ENCODE measurements at places on chromosomes 5 and 9.

DNA sequence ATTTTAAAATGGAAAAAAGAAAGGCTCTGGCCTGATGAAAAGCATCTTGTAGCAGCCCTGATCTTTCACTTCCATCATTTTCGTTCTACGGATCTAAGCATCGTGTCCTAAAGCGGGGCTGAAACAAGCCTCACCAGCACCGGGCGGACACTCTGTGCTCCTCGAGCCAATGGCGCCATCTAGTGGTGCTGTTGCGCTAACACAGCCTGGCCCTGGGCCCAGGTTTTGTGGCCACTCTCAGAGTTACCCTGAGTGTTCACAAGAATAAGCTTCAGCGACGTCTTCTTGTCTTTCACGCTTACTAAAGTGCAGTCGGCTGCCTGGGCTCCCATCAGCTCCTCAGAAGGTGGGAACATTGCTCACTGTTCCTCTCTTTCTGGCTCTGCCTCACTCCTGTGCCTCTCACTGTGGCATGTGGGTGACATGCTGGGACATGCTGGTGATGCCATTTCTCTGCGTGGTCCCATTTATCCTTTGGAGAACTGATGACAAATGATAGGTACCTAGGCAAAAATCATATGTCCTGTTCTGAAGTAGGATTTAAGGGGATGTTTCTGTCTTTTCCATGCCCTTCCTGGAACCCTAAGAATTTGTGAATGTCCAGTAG lies 32.7 kb downstream of the DMRT3 start:
- DNase-seq = peak; percentile 65

- DNase-seq = peak; percentile 33
These were observed 213.4 kb downstream of the ATPSCKMT start for GRCh38 chr5:10036136-10036815.

DNA sequence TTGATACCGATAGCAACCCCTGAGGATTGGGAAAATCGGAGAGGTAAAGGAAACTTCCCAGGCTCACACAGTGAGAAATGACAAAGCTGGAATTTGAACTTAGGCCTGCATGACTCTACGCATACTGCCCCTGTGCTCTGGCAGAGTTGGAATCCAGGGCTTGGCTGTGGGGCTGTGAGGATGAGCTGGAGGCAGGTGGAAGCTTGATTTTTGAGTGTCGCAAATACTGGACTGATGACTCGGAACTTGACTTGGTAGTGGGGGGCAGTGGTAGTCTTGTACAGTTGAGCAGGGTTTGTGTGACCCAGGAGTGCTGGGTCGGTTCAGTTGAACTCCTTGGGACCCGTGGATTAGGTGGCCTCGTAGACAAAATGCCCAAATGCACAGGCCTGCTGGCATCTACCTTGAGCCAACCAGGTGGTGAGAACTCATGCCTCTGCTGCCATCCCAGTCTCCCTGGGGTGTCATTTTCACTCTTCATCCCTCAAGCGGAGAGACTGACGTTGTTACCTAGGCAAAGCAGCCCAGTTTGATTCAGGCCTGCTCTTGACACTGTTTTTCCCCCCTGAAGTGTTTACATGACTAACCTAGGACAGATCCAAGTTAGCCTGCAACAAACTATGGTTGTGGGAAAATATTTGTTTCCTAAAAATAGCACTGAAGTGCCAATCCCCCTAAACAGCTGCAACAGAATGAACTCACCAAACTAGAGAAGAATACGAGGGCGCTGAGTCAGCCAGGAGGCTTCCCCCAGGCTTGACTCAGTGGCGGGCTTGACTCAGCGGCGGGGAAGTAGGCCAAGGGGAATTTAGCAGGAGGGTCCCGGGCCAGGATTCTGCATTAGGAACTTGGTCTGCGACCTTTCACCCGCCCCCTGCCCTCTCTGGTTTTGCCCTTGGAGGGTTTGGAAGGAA lies 45.7 kb upstream of the ORM1 start:
- peak; percentile 93 for DNase-seq

GRCh38 chr5:68339921-68340321 lies 124.4 kb downstream of the PIK3R1 start:
- peak; percentile 44 for DNase-seq

GRCh38 chr5:120803282-120803681 lies 339.2 kb downstream of the PRR16 start:
- no peak for DNase-seq

GRCh38 chr9:106393226-106393625 lies 469.7 kb upstream of the ZNF462 start:
- no peak for DNase-seq

DNA sequence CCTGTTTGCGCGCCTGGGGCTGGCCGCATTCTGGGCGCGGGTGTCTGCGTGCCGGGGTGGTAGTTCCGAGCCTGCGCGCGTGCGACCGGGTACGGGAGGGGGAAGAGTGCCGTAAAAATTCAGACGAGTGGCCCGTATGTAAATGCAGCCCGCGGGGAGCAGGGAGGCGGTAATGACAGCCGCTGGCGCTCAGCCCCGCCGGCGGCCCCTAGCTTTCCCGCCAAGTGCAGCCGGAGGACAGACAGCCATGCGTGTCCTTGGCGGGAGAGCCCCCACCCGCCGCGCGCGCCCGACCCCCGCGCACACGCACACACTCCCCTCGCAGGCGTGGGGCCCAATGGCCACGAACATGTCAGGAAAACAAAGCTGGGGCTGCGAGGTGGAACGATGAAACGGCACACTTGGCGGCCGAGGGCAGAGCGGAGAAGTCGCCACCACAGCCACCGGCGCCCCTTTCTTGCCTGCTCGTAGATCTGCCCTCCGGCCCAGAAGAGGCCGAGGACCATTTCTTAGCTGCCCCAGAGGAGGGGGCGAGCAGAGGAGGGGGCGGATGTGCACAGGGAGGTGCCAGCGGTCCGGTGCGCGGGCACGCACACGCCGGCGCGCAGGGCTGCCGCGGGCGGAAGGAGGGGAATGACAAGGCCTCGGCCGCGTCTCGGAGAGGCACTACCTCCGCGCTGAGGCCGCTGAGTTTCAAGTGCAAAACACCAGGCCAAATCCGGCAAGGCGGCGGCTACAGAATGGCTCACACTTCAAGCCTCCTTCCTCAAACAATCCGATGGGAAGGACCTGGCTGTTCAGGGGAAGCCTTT lies 208.4 kb downstream of the MEF2C start:
- DNase-seq = no peak

DNA sequence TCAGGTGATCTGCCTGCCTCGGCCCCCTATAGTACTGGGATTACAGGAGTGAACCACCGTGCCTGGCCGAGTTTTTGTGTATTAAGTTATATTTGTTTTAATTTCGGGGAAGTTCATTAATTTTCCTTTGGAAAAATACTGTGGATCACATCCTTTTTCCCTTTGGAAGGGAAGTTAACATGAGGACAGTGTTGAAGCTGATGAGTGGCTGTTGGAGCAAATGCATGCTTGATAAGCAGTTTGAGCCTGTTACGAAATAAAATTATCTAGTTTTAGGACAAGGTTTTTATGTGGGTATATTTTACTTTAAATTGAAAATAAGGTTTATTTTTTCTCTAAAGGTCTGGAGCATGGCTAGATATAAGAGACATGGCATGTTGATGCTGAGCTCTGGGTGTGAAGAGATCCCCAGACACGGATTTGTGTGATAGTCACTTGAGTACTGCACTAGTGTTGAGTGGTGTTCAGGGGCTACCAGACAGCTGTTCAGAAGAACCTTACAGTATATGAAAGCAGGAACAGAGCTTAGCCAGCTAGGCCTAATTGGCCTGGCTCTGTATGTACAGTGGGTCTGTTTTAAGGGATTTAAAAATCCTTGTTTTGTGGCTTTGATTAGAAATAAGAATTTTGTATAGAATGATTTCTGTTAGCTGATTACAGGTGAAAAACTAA lies 17.4 kb downstream of the LMNB1 start:
- no peak for DNase-seq

DNA sequence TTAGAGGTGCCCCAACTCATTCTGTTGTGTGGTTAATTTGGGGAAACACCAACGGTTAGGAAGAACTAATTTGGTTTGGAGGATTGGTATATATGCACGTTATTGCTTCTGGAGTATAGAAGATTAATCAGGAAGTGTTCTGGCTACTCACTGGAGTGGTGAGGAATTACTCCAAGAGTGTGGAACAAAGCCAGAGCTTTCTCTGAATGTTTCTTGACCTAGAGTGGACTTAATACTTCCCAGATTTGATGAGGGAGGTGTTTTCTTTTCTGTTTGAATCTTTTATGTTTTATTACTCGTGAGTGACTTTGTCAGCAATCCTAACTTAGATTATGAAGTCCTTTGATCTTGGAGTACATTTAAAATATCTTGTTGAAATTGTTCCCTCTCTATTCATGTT lies 163.7 kb downstream of the MAN2A1 start:
- DNase-seq = no peak

GRCh38 chr5:181181650-181182565 lies 23.1 kb downstream of the TRIM7 start:
- DNase-seq = no peak

GRCh38 chr9:2764353-2764752 lies 47.0 kb downstream of the KCNV2 start:
- DNase-seq = peak; percentile 12

DNA sequence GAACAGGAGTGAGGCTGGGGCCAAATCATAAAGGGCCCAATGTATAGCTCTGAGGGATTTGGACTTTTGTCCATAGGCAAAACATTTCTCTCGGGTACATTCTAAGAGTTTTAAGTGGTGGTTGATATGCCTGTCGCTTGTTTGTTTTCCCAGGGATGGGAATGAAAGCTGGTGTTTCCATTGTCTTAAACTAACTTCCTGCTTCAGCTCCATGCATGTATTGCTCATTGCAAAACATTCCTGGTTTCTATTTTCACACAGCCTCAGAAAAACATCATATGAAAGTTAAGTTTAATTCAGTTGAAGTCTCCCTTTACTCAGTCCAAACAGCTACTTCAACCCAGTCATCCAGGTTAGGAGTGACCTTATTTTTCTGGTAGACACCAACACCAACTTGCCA lies 235.0 kb downstream of the ACTL7B start:
- peak; percentile 55 for DNase-seq

- no peak for DNase-seq
These were observed 10.9 kb downstream of the PHF2 start for GRCh38 chr9:93587284-93587650.

DNA sequence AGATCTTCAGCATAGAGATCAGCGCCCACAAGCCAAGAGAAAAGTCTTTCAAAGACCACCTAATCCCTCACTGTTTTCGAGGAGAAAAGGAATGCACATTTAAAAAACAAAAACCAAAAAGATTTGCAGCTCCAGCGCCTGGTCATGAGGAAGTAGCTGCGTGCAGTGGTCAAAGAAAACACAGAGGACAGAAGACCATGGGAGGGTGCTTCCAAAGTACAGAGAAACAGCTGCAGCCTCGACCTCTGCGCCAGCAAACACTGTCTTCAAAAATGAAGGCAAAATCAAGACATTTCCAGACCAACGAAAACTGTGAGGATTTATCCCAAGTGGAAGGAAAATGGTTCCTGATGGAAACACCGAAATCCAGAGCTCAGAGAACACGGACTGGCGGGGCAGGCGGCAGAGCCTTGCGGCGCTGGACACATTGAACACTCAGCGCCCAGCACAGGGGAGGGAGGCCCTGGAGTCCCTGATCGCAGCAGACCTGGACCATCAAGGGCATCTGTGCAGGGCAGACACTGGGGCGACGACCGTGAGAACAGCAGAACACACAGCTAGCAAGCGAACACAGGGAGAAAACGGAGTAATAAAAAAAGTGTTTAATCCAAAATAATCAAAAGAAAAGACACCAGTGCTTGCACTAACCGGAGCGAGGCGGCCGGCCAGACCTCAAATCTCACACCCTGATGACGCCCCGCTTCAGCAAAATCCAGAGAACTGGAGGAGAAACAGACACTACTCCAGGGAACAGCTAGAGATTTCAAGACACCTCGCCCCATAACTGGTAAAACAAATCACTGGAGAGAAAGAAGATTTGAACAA lies 12.6 kb upstream of the SLC12A7 start:
- DNase-seq = no peak

DNA sequence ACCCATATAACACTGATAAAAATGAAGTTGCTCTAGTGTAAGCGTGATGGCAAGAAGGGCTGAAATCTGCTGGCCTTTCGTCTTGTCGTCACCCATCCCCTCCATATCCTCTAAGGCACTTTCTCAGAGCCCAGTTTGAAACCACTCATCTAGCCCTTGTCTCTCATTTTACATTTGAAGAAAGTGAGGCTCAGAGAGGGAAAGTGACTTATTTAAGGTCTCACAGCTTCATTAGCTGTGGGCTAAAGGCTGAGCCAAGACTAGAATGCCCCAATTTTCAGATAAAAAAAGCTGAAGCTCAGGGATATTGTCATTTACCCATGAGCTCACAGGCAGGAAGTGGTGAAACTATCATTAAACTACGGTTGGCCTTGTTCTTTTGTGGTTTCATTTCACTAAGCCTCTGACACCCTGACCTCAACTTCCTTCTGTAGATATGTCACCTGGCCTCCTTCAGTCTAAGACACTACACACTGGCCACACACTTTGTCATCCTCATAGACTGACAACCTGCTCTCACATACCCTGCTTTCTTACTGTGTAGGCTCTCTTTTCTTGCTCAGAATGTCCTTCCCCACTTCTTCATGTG lies 176.7 kb upstream of the DMAC1 start:
- DNase-seq = no peak

DNA sequence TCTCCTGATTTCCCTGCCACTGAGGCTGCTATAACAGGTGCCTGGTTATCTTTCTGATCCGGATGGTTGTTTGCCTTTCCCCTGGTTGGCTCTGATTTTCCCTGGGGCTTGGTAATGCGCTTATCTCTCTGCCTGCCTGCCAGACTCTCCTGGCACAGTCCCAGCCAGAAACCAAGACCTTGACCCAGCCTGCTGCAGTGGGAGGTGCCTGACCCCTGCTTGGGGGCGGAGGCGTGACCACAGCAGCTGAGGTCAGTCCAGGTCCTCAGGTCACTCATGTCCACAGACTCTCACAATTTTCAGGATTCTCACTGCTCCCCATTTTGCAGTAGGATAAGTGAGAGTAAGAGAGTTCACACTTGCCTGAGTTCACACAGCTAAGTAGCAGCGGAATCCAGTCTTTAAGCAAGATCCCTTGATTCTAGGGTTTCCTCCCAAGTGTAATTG lies 24.4 kb upstream of the SYNPO start:
- DNase-seq = no peak

GRCh38 chr5:55896663-55897062 lies 45.5 kb downstream of the IL31RA start:
- DNase-seq = no peak

- no peak for DNase-seq
These were observed 77.6 kb downstream of the C5orf15 start for GRCh38 chr5:133890776-133891280.

DNA sequence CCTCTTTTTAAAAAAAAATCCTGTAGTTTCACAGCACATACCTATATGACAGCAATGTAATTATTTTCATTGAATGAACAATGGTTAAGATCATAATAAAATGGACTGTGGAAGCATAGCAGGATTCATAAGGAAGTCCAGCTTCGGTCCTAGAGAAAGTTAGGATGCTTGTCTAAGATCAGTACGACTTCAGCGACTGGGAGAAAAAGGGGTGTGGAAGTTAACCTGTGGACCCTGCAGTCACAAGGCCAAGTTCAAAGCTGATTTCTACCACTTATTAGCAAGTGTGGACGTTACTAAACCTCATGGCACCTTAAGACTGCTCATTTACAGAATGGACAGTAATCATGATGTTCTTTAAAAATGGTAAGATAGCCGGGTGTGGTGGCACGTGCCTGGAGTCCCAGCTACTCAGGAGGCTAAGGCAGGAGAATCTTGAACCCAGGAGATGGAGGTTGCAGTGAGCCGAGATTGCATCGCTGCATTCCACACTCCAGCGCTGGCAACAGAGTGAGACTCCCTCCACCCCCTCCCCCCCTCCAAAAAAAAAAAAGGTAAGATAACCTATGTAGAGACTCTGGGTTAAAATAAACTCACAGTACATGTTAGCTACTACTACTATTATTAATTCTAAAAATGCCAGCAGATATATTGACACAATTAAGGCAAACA lies 71.6 kb upstream of the PCA3 start:
- no peak for DNase-seq

Measured in brain microvascular endothelial cell (primary cell).